ENCODE measurements at places on chromosomes 16 and 17.

- DNase-seq, result no peak
These were observed 20.5 kb upstream of the SMPD3 start for GRCh38 chr16:68468842-68469241.

DNA sequence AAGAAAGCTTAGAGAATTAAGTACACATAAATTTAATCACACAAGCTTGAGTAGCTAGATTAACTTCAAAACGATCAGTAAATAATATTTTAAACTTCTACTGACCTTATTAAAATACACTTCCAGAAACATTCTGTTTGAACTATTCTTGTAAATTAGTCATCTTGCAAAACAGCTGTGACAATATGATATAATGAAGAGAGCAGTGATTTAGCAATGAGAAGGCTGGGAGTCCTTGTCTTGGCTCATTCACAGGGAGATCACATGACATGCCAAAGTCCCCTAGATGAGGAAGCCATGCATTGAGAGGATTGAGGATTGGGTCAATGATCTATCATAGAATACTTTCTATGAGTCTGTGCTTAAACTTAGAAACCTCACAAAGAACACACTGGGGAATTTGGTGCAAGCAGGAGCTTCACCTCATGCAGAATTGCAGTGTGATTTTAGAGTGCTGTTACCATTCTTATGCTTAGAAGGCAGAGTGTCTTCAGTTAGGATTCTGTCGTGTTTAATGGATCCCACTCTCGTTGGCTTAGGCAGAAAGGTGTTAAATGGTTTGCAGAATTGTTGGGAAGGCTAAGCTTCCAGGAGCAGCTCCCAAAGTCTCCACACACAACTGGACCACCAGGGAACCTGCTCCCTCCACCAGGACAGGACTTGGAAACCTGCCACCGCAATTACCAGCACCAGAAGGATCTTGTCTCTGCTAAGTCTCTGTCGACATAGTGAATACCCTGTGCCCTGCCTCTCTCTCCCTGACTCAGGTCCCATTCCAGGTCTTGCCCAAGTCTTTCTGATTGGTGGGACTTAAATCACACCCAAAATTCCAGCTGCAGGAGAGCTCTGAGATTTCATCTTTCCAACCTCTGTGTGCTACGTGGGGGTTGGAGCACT lies 87.1 kb downstream of the USP22 start:
- DNase-seq, result peak; percentile 61

DNA sequence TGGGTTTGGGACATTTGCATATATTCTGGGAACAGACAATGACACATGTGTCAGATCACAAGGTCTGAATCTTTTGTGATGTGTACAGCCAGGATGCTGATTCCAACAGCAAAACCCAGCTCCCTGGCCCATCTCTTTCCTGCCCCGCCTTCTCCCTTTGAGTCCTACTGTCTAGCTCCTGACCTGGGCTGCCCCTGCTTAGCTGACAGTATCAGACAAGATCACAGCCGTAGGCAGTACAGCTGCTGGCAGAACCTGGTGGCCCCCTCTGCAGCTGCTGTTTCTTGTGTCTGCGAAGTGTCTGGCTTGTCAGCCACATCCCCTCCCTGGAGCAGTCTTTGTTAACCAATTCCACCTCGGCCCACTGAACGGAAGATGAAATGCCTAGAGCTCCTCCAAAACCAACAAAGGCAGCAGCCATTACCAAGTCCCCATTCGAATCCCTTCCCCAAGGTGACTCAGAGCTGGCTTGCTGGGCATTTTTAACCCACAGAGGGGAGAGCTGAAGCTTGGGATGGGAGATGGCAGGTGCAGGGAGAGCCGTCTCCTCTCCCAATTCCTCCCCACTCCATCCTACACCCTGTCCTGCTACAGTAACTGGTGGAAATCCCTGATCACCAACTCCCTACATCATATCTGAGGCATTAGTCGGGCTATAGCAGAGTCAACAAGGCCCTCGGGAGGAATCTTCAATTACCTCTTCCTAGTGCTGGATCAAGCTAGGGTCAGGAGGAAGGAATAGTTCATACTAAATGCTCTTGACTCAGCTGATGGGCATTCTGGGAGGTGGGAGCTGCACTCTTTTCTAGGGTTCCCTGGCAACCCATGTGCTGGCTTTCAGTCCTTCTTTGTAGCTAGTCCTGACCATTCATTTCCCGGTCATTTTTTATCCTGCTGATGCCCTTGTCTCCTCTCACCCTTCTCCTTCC lies 5.8 kb downstream of the PIPOX start:
- DNase-seq, result peak; percentile 44

DNA sequence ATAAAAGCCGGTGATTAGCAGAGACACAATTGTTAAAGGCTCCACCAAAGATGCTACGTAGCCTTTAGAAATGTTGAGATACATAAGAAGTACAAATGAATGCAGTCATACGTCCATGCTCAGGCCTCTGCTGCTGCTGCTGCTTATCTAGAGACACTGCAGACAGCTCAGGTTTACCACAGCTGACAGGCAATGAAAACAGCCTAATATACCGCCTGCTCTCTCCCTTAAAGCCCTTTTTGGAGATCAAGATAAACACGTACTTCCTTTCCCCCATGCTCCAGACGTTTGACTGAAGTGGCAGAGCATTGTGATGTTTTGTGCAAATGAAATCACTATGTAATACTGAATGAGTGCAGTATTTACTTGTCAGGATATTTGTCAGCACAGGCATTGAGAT lies 185.3 kb downstream of the AATF start:
- no peak for DNase-seq

- no peak for DNase-seq
These were observed 10.8 kb downstream of the NTN1 start for GRCh38 chr17:9032151-9032550.

- no peak for DNase-seq
These were observed 17.1 kb upstream of the VPS4A start for GRCh38 chr16:69294051-69294450.

- no peak for DNase-seq
These were observed 58.2 kb downstream of the MAF start for GRCh38 chr16:79542237-79542774.

DNA sequence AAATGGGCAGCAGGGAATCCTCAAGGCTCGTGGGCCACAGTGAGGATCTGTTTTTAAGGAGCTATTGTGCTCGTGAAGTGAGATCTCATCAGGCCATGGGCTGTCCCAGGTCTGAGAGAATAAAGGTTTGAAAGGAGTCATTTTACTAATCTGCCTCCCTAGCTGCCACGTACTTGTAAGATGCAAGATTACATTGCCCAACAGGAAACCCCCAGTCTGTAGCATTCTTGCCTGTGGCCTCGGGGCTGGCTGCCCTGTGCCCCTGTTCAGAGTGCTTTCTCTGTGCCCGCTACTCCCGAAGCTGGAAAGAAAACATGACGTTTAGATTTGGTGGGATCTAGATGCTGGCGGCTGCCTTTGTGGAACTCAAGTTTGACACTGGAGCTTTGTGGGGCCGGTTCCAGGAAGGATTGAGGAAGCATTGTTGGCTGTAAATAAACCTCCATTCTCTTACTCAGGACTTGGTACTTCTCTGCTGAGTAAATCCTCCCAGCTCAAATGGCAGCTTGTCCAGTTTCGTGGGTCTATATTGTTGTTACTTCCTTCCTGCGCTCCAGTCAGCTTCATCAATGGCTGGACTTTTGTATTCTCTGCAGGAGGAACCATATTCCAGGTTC lies 21.2 kb downstream of the SAP30BP start:
- DNase-seq, result no peak

DNA sequence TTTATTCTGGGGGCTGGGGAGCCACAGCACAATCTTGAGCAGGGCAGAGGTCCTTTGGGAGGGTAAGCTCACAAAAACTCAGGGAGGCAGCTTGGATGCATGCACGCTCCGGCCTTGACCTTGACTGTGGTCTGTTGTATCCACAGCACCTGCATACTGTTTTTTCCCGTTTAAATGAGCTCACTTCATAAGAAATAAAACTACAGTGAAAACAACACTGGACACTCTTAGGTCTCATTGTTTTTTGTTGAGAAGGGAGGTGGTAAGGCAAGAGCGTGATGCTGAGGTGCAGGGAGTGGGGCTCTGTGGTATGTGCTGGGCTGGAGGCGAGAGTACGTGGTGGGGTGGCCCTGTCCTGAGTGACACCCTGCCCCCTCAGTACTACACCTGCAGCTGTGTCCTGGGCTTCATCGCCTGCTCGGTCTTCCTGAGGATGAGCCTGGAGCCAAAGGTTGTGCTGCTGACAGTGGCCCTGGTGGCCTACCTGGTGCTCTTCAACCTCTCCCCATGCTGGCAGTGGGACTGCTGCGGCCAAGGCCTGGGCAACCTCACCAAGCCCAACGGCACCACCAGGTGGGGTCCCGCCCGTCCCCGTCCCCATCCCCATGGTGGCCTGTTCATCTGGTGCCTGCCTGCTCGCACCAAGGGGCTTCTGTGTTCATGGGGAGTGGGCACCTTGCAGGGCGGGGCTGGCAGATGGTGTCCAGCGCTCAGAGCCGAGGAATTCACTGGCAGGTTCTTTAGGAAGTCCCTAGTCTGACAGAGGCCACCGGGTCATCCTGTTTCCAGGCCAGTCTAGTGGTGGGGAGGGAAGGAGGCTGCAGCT lies 44.2 kb downstream of the ADCY7 start:
- DNase-seq, result no peak

DNA sequence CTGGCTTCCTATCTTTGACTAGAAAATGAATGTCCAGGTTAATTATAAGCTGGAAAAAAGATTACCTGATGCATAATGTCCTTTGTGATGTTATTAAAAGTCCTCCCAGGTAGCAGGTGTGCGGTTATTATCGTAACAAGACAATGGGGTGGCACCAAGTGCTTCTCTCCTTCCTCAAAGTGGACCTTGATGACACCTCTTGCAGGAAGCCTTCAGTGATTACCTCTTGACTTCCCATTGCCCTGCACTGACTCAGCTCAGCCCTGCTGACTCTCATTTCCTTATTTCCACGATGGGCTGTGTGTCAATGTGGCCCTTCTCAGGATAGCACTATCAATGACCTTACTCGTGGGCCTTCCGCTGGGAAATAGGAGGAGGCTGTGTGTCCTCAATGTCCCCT lies 477.4 kb upstream of the CCL2 start:
- DNase-seq, result no peak

- DNase-seq, result peak; percentile 2
These were observed 1494.0 kb upstream of the CDH8 start for GRCh38 chr16:63530208-63530607.

DNA sequence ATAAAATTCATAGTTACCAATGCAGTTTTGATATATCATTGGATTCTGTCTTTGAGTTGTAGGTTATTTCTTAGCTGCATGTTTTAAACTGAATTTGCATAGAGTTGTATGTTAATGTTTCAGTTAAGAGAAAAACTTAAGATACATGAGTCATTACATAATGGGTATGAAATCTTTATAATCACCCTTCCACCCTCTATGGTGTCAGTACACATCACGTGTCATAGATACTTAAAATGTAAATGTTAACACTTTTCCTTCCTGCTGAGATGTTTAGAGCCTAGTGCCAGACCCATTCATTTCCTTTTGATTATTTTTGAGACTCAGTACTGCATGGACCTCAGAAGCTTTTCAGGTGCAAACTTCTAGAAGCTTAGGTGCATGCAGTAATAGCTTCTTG lies 20.5 kb downstream of the ZNF207 start:
- no peak for DNase-seq

- DNase-seq, result no peak
These were observed 2.5 kb upstream of the ARL6IP1 start for GRCh38 chr16:18803569-18804462.

DNA sequence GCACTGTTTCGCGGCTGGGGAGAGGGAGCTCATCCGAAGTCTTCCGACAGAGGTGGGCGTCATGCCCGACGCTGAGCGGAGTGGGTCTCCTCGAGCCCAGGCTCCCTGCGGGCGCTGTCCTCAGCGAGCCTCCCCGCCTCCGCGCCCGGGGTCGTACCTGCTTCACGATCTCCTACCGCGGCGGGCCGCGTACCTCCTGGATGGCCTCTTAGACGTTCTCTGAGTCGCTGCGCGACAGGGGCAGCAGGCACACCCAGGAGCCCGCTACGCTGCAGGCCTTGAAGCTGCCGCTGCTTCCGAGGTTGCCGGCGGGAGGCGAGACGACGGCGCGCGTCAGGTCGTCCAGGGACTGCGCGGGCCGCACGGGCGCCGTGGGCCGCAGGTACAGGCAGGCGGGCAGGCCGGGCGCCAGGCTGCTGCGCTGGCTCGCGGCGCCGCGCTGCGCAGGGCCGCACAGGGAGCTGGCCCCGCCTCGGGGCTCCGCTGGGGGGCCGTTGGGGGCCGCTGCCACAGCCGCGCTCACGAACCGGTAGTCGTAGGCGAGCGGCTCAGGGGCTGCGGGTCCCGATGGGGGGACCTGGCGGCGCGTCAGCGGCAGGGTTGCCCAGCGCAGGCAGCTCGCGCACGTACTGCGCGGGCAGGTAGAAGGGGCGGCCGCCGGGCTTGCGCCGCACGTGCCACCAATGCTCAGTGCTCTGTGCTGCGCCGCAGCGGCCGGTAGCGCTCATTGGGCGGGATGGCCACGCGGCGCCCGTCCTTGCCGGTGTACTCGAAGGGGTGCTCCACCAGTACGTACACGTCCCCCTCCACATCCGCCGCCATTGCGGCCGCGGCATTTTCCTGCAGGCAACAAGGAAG lies 116.4 kb upstream of the SMURF2 start:
- no peak for DNase-seq

DNA sequence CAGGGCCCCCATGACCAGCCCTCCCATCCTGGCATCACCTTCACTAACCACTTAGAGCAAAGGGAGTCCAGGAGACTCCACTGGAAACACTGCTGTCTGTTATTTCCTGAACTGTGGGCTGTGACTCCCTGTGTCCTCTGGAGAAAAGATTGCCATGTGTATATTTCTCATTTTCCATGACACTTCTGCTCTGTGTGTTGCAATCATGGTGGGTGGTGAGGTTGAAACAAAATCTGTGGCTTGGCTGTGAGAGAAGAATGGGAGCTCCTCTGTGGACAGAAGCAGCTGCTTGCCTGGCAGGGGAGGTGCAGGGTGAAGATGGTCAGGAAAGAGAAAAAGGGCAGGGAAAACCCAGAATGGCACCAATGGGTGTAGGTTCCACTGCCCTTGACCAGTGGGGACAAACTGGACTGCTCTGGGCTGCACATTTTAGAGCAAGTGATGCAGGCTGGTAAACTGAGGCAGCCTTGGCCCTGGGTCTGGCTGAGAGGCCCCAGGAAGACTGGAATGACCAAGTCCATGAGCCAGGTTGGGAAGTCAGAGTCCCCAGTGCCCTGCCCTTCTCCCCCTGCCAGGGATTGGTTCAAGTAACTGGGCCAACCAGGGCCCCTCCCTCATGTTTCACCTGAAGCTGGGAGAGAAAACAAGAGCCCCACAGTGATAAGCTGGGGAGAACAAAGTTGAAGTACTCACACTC lies 314.3 kb downstream of the C16orf95 start:
- peak; percentile 72 for DNase-seq
